ENCODE measurements at places on chromosomes 6 and 20. TPM values are rescaled to one million over a fixed set of nuclear protein-coding genes. Genes with fewer than 3 reads are reported as not detected.

The LST1 gene
- total RNA-seq, result 5.1 TPM

GRCh38 chr6:1496836-1497760 lies 107.7 kb downstream of the FOXF2 start:
- no peaks in the 10 kb centered on the region for H3K4me1 ChIP-seq
- no peaks in the 10 kb centered on the region for H3K27me3 ChIP-seq
- H3K27ac ChIP-seq, result no peak overlapping the region
- no peak for DNase-seq
- H3K4me3 ChIP-seq, result no peak overlapping the region
- no peaks in the 10 kb centered on the region for H3K36me3 ChIP-seq

DNA sequence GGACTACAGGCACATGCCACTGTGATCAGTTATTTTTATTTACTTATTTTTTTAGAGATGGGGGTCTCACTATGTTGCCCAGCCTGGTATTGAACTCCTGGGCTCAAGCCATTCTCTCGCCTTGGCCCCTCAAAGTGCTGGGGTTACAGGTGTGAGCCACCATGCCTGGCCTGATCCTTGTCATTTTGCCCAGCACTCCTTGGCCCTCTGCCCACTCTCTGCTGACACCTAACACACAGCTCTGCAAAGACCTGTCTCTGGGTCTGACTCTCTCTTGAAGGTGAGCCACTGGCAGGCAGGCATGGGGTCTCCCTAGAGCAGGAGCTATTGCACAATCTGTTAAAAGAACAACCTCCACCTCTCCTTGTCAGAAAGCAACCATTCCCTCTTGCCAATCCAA lies 155.6 kb downstream of the ZFP64 start:
- no peaks in the 10 kb centered on the region for H3K27me3 ChIP-seq
- no peak for DNase-seq
- no peak overlapping the region for H3K27ac ChIP-seq
- no peaks in the 10 kb centered on the region for H3K36me3 ChIP-seq
- H3K4me3 ChIP-seq, result no peak overlapping the region
- H3K4me1 ChIP-seq, result no peaks in the 10 kb centered on the region

The CAGE1 gene
- not detected for total RNA-seq

- no peak within 1 kb of the TSS for H3K4me3 ChIP-seq
- DNase-seq, result peak; percentile 20
- H3K4me1 ChIP-seq, result no peaks in the 10 kb centered on the region
- H3K27me3 ChIP-seq, result peaks cover 3% of the 10 kb centered on the region
Measured at GRCh38 chr6:38715016-38715689, at the start of gene DNAH8. DNAH8 (plus strand) TSS chr6:38715311; CDS start chr6:38722810, 7,499 bp downstream.

DNA sequence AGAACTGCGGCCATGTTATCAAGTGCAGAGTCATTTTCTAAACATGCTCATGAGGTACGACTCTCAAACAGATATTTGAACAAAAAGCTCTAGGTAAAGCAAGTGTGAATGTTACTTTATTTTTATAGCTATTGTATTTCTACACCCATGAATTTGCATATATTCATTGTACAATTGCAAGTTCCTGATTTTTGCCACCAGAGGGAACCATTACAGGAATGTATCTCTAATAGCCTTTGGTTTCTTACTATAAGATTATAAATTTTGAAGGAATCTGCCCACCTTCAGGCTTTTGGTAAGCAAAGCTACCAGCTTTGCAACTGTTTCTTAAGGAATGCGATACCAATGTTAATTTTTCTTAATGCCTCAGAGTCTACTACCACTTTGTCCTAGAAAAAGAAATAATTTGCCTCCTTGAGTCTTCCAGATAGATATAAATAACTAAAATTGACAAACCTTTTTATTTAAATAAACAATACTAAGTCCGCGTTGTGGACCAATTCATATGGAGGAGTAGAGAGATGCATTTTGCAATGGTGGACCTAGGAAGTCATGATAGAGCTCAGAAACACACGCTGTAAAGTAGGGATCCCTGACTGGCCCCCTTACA lies 125.4 kb upstream of the SAMD5 start:
- H3K36me3 ChIP-seq, result peaks cover 42% of the 10 kb centered on the region
- H3K27me3 ChIP-seq, result no peaks in the 10 kb centered on the region
- no peaks in the 10 kb centered on the region for H3K4me1 ChIP-seq
- no peak overlapping the region for H3K4me3 ChIP-seq

Measured in Karpas-422 (cell line).